Fibroblast of skin of left biceps (primary cell): ENCODE measurements at places on chromosomes 5 and 9.

GRCh38 chr5:15474143-15474719 is 25.7 kb upstream of the FBXL7 start:
- DNase-seq = no peak

GRCh38 chr5:68740226-68740910 is 353.4 kb upstream of the SLC30A5 start:
- DNase-seq = no peak

- no peak for DNase-seq
These were observed 123.4 kb downstream of the ARL15 start for GRCh38 chr5:54186912-54187445.

- DNase-seq = peak; percentile 59
These were observed 239.6 kb upstream of the TAS2R1 start for GRCh38 chr5:9869616-9870288.

DNA sequence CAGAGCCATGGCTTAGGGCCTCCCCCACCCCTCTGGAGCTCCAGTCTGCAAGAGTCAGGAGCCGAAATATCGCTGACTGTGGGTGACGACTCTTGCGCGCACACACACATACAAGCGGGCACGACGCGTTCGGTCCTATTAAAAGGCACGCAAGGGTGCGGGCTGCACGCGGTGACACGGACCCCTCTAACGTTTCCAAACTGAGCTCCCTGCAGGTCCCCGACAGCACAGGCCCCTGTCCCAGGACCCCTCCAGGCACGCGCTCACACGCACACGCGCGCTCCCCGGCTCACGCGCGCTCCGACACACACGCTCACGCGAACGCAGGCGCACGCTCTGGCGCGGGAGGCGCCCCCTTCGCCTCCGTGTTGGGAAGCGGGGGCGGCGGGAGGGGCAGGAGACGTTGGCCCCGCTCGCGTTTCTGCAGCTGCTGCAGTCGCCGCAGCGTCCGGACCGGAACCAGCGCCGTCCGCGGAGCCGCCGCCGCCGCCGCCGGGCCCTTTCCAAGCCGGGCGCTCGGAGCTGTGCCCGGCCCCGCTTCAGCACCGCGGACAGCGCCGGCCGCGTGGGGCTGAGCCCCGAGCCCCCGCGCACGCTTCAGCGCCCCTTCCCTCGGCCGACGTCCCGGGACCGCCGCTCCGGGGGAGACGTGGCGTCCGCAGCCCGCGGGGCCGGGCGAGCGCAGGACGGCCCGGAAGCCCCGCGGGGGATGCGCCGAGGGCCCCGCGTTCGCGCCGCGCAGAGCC is at the start of gene GRIN1:
Gene GRIN1, plus strand, starts transcription at position 433 of the 746 bp plus-strand sequence. CDS start 333 bp downstream, outside the sequence.
- no peak for DNase-seq

GRCh38 chr9:135878528-135879236 is 28.7 kb downstream of the CAMSAP1 start:
- no peak for DNase-seq

DNA sequence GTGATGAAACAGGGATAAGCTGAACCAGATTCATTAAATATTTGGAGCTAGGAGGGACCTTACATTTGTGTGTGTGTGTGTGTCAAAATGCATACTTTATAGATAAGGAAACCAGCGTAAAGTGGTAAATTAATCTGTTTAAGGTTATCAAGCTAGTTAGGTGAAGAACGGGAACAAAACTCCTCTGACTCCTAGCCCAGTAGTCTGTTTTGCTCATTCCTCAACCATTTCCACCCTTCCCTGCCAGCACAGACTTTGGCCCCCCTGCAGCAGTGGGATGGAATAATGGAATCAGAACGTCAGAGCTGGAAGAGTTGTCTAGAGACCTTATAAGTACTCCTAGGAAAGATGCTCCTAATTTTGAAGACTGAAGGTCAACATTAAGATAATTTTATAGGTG is 6.5 kb downstream of the AGXT2 start:
- DNase-seq = no peak

- no peak for DNase-seq
These were observed 601.3 kb downstream of the NR2F1-AS1 start for GRCh38 chr5:92979716-92980115.

DNA sequence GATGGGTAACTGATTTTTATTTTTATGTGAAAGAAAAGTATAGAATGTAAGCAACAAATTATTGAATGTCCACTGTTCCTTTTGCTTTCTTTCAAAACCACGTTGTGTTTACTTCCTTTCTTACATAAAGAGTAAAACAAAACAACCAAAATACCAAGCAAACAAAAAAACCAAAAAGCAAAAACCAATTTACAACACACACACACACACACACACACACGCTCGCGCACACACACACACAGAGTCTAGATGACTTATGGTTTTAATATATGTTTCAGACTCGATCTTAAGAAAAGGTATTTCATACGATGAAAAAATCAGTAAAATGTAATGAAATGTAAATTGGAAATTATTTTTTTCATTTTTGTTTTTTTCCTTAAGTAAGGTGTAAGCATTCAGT is 80.3 kb downstream of the ADGRV1 start:
- no peak for DNase-seq

- DNase-seq = no peak
These were observed 2.8 kb upstream of the TEX10 start for GRCh38 chr9:100355561-100355960.

- no peak for DNase-seq
These were observed 500.7 kb downstream of the CETN3 start for GRCh38 chr5:89908876-89909275.

DNA sequence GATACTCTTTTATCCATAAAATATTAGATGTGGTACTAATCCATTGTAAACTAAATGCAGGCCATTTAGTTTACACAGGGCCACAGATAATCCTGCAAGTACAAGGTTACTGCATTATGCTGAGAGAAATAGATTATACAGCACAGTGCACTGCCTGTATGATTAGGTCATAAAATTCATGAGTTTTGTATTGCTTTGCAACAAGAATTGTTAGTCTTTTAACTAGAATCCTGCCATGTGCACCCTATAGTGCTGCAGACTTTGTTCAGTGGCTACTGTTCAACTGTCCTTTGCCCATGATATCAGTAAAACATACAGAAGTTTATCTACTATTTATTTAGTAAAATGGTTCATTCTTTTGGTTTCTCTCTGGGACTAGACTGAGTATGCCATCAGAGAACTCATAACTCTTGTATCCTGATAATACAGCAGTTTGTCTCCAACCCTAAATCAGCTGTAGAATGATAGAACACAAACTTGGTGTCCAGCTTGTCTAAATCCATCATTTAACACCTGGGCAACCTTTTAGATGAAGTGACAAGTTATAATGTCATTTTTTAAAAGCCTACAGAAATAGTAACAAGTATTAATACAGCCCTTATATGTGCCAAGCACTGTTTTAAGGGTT is 291.2 kb downstream of the TMEM167A start:
- no peak for DNase-seq

- no peak for DNase-seq
These were observed 165.3 kb downstream of the TMEM167A start for GRCh38 chr5:82911910-82912309.

GRCh38 chr9:105978336-105978735 is 284.0 kb downstream of the TMEM38B start:
- DNase-seq = no peak

DNA sequence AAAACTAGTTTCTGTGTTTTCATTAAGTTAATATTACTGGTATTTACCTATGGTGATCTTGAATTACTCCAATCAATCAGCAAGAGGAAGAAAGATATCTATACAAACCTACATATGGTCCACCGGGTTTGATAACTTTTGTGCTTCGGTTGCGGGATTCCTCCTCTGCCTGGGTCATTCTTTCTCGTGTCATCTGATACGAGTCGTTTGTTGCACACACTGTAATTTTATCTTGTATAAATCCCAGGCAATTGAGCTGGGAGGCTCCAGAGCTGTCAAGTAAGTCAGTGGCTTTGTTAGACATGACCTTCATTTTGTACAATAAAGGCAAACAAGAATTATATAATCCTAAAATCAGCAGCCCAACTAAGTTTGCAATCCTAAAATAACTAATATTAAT is 48.0 kb downstream of the ELL2 start:
- no peak for DNase-seq

DNA sequence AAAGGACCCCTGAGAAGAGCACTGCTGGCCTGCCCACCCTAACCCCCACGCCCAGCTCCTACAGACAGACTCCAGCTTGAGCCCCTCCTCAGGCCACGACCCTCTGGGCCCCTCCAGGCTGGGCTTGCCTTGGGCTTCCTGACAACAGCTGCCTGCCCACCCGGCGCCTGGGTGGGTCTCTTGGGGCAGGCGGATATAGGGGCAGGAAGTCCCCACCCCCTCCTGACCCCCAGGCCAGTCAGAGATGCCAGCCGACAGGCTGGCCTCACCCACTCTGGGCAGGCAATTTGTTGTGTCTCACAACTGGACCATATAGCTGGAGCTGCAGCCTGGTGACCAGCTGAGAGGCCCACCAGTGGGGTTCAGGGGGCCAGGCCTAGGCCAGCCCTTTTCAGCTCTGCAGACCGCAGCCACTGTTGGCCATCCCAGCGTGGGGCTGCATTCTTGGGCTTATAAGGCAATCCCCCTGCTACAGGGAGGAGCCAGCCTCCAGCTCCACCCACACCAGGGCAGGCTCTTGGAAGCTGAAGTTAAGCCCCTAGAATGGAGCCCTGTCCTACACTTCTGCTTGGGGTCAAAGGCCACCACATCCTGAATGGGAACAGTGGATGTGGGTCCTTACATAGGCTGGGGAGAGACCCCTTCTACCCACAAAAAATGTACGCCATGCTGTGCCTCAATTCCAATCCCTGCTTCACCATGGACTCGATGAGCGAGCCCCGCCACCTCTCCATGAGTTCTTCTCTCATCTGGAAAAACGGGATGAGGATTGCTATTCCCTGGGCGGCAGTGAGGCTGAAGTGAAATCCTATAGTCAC is 2.0 kb downstream of the PDLIM7 start:
- DNase-seq = peak; percentile 74

- no peak for DNase-seq
These were observed 29.5 kb downstream of the FOXD1 start for GRCh38 chr5:73419117-73419464.
